Mesothelial cell of epicardium (in vitro differentiated cells): ENCODE measurements at places on chromosomes 11 and 22.

DNA sequence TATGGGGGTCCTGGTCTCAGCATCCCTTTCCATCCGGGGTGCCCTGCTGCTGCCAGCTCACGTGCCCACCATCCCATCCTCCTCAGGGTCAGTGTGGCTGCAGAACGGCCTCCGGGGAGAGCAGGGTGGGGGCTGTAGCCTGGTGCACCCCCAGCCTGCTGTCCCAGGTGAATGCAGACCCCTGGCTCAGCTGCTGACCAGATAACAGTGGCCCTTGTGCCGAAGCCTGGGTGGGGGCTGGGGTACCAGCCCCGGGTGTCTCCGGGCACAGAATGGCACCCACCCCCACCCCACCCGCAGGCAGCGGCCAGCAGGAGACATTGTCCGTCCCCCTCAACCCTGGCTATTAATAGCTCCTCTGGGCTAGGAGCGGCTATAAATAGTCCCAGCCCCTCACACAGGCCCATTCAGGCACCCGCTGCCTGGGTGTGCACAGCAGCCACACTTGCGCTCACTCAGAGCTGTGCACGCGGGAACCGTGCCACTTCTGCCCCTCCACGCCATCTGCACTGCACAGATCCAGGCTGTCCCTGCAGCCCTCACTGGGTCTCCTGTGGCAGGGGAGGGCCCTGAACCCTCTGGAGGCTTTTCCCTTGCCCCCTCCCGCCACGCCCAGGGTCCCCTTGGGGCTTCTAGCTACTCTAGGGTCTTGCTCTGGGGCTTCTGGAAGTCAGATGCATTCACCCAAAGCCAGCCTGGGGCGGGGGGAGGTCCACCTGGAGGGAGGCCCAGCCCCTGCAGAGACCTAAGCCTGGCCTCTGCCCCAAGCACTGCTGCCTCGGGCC is 18.7 kb downstream of the CRELD2 start:
- no peak for DNase-seq

- DNase-seq, result no peak
Observed at GRCh38 chr11:76667856-76668255, 2.7 kb downstream of the LRRC32 start.

DNA sequence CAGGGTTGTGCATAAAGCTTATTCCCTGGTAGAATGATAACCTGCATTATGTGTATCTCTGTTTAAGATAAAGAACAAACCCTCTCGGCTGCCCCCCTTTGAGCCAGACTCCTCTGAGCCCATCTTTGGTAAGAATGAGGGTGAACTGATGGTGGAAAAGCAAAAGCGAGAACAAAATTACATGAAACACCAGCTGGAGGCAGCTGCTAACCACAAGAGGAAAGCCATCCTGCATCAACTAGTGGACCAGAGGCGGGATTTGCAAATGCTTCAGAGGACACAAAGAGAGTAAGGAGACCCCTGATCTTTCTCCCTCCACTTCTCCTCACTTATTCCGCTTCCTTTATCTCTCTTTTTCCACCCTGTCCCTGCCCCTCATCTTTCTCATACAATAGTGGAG is 40.3 kb downstream of the CCDC81 start:
- DNase-seq, result no peak

DNA sequence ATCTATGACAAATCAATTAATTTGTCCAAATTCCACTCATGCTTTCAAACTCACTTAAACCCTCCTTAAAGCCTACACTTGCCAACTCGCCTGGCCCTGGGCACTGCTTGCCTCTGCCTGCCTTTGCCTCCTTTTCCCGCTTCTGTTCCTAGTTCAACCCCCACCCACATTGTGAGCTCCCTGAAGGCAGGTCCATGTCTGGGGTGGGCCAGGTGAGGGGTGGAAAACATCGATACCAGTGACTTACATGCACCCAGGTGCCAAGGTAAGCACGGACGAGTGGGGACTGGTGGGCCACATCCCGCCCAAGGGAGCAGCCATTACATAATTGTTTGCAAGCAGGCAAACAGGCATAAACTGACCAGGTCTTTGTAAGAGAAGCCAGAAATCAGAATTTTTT is 146.2 kb downstream of the ST3GAL4 start:
- no peak for DNase-seq

- no peak for DNase-seq
Observed at GRCh38 chr11:96187822-96188221, 155.2 kb downstream of the MAML2 start.

- no peak for DNase-seq
Observed at GRCh38 chr11:79369055-79369454, 71.8 kb downstream of the TENM4 start.

DNA sequence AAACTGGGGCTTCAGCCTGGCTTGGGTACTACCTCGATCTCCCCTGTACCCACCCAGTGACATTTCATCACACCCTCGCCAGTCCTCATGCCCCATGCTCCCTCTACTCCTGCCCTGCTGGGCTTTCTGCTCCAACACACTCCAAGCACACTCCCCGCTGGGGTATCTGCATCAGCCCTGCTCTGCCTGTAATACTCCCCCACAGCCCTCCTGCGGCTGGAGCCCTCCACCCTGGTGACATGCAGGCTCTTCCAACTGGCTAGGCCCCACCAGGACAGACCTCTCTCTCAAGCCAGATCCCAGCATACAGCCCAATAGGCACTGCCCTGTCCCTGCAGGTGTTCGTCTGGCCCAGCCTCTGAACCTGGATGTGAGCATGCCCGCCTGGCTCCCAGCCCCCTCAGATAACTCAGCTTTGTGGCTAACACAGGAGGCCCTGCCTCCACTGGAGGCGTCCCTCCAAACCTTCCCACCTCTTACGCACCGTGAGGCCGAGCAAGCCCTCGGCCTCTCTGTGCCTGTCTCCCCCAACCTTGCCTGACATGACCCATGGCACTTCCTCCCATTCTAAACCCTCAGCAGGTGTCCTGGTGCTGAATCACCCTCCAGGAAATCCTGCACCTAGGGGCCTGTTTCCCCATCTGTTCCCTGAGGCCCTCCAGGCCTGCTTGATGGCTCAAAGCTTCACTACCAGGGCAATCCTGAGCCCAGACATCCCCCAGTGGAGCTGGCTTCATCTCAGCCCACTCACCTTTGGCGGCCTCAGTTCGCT is 33.5 kb upstream of the TXNRD2 start:
- DNase-seq, result no peak

GRCh38 chr11:96194581-96195374 is 148.2 kb downstream of the MAML2 start:
- DNase-seq, result no peak

DNA sequence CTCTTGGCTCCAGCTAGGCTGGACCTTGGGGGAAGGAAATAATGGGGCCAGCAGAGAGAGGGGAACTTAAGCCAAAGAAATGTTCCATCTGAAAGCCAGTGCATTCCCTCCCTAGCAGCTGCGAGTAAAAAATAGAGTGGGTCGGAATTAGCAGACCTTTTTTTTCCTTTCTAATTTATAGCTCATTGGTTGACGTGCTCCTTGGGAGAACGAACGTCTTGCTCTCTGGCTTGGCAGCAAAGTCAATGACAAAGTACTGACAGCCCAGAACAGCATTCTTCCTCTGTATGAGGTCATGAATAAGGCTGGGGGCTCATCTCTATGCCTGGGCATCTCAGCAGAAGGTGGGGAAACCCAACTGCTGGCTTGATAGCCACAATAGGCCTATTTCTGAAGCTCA is 65.0 kb downstream of the SEZ6L start:
- no peak for DNase-seq

- no peak for DNase-seq
Observed at GRCh38 chr11:19907839-19908238, 195.2 kb downstream of the NAV2 start.

DNA sequence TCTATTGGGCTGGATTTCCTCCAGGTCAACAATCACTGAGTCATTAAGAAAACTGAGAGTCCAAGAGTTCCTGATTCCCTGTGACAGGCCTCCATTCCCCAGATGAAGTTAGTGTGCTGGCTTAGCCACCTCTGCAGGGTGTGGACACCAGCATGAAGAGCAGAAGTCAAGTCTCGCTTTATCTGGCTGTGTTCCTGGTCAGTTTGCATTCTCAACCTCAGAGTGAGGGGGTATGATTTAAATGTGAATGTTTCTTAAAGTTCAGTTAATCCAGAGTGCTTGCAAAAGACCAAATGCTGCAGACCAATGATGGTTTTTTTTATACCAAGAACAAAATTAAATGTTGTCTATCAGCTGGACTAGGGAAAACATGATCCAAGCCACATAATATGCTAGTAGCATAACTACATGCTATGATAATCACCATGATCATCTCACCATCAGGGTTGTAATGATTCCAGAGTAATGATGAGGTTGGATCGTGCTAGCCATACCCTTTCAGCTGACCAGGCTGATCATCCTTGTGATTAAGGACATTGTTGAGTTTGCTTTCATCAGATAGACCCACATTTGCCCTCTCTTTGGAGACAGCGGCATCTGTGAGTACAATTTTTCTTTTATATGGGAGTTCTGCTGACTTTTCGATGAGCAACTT is 145.8 kb upstream of the ARHGAP20 start:
- DNase-seq, result no peak

DNA sequence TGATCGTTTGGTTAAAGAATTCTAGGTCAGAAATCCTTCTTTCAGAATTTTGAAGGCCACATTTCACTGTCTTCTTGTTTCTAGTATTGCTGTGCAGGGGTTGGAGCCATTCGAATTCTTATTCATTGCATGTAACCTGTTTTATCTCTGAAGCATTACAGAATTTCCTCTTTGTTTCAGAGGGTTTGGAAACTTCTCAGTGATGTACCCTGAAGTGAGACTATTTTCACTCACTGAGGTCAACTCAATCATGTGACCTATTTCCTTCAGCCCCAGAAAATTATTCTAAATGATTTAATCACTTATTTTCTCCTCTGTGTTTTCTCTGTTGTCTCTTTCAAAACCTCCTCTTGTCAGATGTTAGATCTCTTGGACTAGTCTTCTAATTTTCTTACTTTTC is 147.8 kb downstream of the ENTHD1 start:
- no peak for DNase-seq

DNA sequence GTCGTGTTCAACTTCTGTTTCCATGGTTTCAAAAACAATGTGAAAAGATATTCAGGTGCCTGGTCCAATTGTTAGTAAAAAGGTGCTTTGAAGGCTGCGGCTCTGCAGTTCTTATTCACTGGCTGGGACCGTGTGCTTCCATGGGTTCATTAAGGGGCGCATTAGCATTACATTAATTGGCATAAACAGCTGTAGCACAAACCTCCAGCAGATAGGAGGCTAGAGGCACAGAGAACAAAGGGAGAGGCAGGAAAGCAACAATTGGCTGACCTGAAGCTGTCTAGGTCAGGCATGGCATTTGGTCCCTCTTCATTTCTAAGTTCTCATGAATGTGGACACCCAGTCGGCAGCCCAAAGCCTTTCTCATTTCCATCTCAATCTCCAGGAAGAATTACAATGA is 16.6 kb downstream of the PAK1 start:
- no peak for DNase-seq

- no peak for DNase-seq
Observed at GRCh38 chr11:107757661-107758060, 45.8 kb upstream of the SLN start.

- DNase-seq, result no peak
Observed at GRCh38 chr11:123531325-123531724, 101.3 kb downstream of the GRAMD1B start.

GRCh38 chr11:118532091-118532490 is 1.1 kb downstream of the TMEM25 start:
- no peak for DNase-seq

DNA sequence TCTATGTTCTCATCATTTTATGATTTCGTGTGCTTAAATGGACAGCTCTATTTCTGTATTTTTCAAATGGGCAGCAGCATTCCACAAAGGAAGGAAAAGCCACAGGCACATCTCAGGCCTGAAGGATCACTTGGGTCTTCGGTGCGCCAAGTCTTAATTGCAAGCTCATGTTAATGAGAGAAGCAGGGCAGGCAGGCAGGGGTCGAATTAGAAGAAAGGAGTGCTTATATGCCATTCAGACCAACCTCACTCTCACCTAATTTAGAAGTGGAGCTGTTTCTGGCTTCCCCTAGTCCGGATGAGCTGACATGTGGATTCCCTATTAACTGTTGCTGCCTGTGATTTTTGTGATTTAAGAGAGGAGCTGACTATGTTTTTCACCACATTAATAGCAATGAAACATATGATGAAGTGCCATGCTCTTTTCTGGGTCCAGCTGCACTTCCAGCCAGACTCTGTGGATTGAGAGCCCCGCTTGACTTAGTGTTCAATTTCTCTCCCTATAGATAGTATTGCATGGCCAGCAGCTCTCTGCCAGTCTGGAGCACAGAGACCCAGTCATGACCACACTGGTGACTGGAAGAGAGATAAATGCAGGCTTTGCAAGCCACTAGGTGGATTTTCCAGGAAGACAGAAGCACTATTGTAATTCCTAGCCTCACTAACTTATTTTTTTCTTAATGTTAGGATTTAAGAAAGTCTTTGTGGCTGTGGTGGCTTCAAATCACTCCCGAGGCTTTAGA is 373.9 kb upstream of the FAT3 start:
- DNase-seq, result no peak

GRCh38 chr22:17336061-17336460 is 33.2 kb upstream of the CECR2 start:
- DNase-seq, result no peak

- peak; percentile 44 for DNase-seq
Observed at GRCh38 chr22:28923826-28924732, 40.7 kb downstream of the ZNRF3 start.

GRCh38 chr11:12489246-12489772 is 111.9 kb downstream of the PARVA start:
- no peak for DNase-seq

GRCh38 chr22:18156878-18157713 is 7.1 kb downstream of the USP18 start:
- DNase-seq, result peak; percentile 74

GRCh38 chr22:42437488-42438292 is 5.5 kb upstream of the NFAM1 start:
- peak; percentile 85 for DNase-seq

DNA sequence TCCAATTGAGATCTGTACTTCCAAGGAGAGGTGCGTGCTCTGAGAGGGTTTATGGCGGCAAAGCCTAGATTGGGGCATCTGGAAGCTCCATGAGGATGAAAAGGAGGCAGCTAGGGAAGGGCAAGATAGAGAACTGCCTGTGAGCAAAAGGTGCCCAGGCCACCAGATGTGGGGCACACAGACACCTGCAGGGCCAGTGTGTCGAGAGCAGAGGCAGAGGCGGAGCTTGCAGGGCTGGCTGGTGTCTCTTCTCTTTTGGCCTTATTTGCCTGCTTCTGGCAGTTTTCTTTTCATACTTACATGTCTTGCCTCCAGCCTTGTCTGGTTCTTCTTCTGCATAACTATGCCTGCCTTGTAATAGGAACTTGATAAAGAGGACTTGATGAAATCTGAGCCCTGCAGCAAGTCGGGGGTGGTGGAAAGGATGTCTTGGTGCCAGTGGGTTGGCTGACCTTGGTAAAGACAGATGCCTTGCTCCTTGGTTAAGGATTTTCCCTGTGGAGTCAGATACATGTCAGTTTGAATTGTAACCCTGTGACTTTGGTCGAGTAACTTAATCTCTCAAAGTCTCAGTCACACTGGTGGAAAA is 680.3 kb downstream of the NTM start:
- DNase-seq, result no peak
